ENCODE measurements at places on chromosomes 3 and 15. TPM values are rescaled to one million over a fixed set of nuclear protein-coding genes. Genes with fewer than 3 reads are reported as not detected.

Gene MINDY4B
- total RNA-seq: not detected

Gene FRG2C
- total RNA-seq: not detected

Gene PTX3
- total RNA-seq: 0.16 TPM

Gene CPN2
- 2.3 TPM for total RNA-seq

Gene BTLA
- 0.14 TPM for total RNA-seq

Gene CLDN16
- not detected for total RNA-seq

Gene GUCA1C
- total RNA-seq: not detected

Gene CYP1A2
- not detected for total RNA-seq
